Calu3 (cell line): ENCODE measurements at places on chromosomes 1 and 21. TPM values are rescaled to one million over a fixed set of nuclear protein-coding genes. Genes with fewer than 3 reads are reported as not detected.

Gene EXTL1
- not detected in 2 replicates for total RNA-seq

Gene BTG3
- total RNA-seq: 28.0 and 39.0 TPM in 2 replicates

- DNase-seq: peak; percentile 70
These were observed 2.2 kb downstream of the TLR5 start for GRCh38 chr1:223140611-223141405.

DNA sequence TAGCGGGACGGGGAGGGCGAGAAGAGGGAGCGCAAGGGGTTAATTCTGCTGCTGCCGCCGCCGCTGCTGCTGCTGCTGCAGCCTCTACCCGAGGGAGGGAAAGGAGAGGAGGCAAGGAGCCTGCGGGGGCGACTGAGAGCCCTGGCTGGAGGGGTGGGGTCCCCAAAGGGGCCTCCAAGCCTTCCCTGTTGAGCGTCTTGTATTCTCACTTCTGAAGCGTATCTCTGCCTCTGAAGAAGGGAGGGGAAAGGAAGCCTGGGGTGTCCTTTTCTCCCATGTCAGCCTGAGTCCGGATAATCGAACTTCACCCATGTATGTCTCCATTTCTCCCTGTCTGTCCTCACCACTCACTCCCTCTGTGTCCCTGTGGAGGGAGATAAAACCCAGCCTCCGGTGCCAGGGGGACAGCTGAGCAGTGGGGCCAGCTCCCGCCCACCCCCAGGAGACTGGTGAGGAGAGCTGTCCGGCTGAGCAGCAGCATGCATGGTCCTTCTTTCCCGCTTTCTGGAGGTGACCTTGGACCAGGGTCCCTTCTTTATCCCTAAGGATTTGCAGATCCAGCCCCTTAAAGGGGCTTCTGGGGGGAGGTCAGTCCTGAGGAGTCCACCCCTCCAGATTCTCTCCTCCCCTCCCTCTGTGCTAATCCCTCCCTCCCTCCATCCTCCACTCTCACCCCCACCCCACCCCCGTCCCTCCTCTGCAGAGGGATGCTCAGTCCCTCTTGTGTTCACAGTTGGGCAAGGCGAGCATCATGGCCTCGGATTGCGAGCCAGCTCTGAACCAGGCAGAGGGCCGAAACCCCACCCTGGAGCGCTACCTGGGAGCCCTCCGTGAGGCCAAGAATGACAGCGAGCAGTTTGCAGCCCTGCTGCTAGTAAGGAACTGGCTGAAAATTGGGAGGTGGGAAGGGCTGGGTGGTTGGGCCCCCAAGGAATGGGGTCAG lies 1.0 kb downstream of the NCDN start:
- no peak for DNase-seq

GRCh38 chr1:76657623-76658022 lies 209.7 kb upstream of the ST6GALNAC5 start:
- DNase-seq: no peak

GRCh38 chr1:119133987-119134386 lies 6.5 kb downstream of the WARS2 start:
- no peak for DNase-seq

- no peak for DNase-seq
These were observed 3.1 kb upstream of the UBE2G2 start for GRCh38 chr21:44804762-44805161.
